ENCODE measurements at places on chromosomes 12 and 14.

GRCh38 chr12:13362260-13362841, 165.8 kb downstream of the EMP1 start:
- peak; percentile 30 for DNase-seq

DNA sequence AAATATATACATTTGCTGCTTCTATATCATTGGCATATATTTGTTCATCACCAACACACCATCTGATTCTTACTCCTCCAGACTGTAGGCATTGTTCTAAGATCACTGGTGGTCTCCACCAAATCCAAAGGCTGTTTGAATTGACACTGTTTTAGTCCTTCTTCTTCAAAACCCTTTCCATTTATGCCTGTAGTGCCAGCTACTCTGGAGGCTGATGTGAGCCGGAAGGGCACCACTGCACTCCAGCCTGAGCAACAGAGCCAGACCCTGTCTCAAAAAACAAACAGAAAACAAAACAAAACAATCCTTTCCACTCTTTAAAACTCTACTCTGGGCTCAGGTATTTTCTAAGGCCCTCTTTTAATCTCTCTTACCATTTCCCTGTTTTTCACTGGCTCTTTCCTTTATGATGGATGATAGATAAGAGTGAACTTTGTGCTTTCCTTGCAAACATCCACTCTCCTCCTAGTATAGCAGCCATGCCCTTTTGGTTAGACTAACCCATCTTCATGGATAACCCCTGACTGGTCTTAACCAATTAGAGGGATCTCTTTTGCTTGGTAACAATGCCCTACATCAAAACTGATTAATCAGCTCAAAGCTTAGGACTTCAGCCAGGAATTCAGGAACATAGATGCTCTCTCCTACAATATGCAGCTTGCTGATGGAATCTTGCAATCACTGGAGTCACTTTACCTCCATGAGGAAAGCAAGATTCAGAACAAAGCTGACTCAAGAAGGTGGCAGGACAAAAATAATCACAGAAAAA, 24.9 kb downstream of the SPTSSA start:
- DNase-seq, result no peak

GRCh38 chr12:122827258-122827657, 8.0 kb upstream of the HIP1R start:
- no peak for DNase-seq

DNA sequence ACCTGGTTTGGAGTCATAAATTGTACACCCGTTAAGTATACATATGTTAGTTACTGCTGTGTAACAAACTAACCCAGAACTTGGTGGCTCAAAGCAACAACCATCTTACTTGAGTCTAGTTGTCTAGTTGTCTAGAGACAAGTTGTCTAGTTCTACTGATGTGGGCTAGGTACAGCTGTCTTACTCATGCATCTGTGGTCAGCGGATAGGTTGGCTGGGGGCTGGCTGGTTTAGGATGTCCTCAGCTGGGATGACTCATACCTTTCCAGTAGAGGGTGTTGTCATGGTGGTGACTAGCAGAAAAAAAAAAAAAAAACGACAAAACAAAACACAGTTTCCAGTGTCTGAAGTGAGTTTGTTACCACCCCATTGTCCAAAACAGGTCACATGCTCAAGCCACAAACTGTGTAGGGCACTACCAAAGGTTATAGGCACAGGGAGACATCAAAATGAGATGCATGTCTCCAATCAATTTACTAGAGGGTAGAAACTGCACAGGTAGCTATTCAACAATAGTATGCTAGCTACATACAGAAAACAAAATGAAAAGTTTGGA, 680.3 kb downstream of the MED13L start:
- DNase-seq, result no peak

DNA sequence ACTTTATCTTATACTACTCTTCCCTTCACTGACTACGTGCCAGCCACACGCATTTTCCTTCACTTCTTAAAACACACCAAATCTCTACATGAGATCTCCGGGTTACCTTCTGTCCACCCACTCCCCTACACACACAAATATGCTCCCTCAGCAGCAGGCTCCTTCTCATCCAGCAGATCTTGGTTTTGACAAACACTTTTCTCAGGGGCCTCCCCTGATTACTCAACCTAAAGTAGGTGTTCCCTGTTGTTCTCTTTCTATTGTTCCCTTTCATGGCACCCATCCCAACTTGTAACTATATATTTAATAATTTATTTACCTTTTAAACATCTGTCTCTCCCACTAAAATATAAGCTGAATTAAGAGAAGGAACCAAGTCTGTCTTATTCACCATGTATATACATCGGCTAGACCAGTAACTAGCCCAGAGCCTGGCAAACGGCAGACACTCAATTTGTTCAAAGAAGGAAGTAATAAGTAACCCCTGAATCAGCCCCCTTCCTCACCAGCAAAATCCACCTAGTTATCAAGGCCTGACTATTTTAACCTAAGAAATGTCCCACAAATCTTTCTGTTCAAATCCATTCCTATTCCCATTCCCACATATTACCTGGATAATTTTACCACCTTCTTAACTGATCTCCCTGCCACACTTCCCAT, 2.7 kb downstream of the C2CD5 start:
- DNase-seq, result no peak
